ENCODE measurements at places on chromosomes 4 and X.

DNA sequence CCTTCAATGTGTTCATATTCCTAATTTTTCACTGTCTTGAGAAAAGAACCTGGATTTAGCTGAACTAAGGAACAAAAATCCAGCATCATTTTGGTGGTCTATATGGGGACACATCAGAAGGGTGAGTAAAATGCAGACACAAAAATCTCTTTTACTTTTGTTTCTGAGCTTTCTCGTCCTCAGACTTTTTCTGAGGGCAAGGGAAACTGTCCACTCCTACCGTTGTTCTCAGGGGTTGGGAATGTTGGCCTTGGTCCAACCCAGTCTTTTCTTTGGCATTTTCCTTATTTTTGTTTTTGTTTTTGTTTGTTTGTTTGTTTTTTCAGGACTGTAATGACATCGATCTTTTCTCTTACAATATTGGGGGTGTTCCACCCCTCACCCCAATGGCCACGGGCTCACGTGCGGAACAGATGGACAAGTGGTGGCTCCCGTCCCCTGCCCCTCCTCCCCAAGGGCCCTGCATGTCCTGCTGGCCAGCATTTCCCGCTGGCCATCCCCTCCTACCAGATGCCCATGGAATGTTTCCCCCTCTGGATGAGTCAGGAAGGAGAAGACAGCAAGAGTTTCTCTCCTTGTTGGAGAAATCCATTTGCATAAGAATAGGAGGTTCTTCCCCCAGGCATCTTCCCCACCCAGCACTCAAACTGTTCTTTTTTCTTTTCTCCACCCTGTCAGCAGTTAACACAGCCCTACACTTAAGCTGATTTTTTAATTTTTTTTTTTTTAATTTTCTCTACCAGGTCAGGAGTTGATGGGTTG, 305.4 kb upstream of the NDST4 start:
- DNase-seq, result no peak

- no peak for DNase-seq
These were observed 10.7 kb upstream of the FNIP2 start for GRCh38 chr4:158758142-158758541.

DNA sequence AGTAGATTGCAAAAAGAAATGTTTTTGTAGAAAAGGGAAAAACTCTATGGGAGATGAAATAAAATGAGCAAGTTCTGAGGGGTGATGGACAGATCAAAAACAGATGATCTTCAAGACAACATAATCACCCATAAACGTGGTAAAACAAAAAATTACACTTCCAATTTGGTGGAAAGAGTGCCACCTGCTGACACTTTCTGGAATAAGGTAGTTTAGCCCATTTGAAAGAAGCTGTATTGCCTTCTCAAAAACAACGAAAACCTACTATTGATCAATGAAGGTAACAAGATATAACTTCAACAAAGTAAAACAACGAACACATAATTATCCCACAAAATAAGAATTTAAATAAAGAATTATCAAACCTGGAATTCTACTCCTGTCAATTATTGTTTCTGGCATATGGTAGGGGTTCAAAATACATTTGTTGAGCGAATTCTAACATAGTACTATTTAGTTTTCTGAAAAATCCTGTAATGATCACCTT, 2.5 kb downstream of the COQ2 start:
- DNase-seq, result peak; percentile 29

DNA sequence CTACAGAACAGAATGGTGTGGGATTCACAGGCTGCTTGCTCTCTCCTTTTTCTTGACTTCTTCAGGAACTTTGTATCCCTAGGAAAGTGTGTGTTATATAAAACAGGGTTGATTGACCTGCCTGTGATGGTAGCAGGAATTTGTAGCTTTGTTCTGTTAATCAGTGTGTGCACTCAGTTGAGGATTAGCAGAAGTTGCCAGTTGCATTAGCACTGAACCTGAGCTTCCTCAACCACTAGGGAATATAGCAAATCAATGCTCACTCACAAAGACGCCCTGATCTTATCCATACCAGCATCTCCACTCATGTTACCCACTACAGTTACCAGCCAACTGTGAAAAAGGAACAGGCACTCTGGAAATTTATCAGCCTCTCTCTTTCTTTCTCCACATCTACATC, 319.1 kb upstream of the EMCN start:
- no peak for DNase-seq

DNA sequence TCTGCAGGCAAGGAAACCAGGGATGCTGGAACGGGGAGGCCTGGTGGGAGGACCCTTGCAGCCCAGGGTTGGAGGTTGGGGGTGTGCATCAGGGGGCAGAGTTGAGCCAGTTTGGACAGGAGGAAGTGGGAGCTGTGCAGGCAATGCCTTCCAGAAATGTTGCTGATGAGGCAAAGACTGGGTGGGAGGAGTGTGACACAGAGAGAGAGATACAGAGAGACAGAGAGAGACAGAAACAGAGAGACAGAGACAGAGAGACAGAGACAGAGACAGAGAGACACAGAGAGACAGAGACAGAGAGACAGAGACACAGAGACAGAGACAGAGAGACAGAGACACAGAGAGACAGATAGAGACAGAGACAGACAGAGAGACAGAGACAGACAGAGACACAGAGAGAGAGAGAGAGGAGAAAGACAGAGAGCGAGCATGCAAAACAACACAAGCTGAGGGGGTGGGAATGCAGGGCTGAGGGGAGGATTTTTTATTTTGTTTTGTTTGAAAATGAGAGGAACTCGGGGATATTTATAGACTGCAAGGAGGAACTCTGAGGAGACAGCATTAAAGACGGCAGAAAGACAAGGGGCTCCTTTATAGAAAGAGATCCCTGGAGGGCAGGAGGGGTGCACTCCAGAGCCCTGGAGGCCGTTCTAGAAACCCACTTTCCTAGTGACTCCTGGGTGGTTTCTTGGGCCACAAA, 1.9 kb upstream of the HAUS3 start:
- DNase-seq, result no peak

DNA sequence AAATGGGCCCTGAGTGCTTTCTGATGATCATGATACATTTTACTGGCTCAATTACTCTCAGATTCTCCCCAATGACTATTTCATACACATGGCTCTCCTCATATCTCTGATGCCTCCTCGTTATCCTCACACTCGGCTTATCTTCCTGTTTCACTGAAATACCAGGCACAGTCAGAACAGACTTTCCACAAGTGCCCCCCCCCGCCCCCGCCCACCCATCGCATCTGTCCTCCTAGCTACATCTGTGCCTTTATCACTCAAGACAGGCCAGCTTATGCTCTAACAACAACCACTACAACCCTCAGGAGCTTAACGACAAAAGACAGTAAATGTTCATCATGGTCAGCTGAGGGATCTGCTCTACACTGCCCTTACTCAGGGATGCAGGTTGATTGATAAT, 610.6 kb upstream of the DIPK2B start:
- no peak for DNase-seq

DNA sequence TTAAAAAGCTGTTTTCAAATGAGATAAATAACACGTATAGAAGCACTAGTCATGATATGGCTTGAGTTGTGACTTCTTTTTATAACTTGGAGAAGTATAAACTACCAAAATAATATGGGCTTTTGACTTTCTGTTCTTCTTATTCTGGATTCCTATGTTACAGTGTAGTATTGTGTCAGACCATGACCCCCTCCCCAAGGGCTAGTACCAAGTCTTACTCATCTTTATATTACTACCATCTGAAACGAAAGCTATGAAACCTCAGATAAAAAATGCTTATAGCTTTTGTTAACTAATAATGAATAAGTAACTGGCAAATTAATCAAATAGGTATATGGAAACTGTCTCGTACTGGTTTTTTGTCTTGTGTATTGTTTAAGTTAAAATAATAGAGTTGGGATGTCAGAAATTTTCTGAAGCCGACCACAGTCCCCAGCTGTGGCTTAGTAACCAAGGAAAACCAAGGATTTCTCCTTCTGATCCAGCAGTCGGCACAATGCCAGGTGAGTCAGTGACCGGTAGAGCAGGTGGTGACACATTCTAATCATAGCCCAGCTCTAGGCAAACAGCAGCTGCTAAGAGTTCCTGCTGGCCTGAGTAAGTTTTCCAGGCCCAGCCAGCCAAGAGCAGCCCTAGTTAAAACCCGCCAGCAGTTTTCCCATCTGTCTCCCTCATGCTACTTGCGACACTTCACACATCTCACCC, 163.3 kb upstream of the PRDX4 start:
- DNase-seq, result no peak

DNA sequence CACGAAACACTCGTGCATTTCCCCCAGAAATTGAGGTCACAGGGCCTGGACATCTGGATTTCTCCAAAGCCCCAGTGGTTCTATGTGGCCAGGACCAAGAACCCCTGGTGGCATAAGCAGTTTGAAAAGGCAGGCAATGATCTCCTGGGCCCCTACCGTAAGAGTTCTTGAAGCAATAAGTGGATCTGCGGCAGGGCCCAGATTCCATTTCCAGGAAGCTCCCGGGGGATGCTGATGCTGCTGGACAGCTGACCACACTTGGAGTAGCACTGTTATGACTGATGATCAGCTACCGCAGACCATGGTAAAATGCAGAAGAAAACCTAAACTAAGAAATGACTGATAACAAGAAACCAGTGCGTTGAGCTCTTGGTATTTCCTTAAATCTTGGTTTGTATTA, 27.8 kb downstream of the SMS start:
- DNase-seq, result no peak

DNA sequence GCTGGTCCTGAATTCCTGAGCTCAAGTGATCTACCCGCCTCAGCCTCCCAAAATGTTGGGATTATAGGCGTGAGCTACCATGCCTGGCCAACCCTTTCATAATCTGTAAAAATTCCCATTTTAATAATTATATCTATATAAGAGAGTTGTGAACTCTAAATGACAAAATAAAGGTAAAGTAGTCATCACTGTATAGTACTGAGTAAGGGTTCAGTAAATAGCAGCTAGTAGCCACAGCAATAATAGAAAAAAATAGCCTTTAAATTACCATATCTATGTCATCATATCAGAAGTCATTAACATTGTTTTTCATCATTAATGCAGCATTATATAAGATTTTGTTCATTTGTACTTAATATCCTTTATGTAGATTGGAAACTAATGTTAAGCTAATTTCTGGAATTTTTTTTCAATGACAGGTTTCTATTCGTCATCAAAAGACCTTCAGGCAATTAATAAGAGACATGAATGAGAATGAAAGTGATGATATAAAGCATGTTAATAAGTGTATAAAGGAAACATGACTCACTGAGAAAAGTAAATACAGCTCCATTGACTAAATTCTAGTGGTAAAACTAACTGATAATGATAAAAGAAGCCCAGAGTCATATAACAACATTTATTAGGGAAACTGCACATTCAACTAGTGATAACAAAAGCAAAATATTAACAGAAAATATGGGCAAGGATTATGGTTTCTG, 85.9 kb upstream of the UGT8 start:
- no peak for DNase-seq

- DNase-seq, result no peak
These were observed 10.1 kb downstream of the NKX1-1 start for GRCh38 chr4:1395941-1396805.

- DNase-seq, result no peak
These were observed 459.2 kb upstream of the GALNT7 start for GRCh38 chr4:172709376-172709775.

- DNase-seq, result no peak
These were observed 457.1 kb downstream of the SPRY1 start for GRCh38 chr4:123853651-123854050.

DNA sequence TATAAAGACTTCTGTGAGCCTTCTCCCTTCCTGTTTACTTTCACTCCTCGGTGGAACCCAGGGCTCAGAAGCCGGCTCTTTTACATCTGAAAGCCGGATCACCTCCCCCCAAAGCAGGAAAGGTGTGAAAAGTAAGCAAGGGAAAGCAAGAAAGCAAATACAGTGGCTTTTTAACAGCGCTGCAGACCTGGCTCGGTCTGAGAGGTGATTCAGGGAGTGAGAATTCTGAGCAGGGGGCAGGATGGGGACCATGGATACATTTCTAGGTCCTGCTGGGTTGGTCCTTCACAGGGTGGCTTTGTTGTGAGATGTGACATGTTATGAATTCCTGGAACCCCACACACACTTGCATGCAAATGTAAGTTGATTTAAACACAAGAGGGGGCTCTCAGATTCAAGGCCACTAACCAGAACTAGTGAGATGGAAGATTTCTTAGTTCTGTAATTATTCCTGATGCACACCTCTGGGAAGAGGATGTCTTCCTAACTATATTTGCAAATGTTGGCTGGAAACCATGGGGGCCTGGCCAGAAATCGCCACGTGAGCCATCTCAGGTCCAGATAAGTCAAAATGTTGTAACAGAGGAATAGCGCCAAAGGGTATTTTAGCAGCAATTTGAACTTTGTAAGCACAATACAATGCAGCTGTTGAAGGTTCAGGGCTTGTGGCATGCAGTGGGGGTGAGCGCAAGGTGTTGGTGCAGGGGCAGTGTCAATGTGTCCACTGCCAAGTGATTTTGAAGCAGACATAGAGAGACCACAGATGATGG, 670.1 kb upstream of the LCORL start:
- DNase-seq, result no peak

GRCh38 chr4:64814616-64815015, 405.4 kb upstream of the TECRL start:
- DNase-seq, result no peak

DNA sequence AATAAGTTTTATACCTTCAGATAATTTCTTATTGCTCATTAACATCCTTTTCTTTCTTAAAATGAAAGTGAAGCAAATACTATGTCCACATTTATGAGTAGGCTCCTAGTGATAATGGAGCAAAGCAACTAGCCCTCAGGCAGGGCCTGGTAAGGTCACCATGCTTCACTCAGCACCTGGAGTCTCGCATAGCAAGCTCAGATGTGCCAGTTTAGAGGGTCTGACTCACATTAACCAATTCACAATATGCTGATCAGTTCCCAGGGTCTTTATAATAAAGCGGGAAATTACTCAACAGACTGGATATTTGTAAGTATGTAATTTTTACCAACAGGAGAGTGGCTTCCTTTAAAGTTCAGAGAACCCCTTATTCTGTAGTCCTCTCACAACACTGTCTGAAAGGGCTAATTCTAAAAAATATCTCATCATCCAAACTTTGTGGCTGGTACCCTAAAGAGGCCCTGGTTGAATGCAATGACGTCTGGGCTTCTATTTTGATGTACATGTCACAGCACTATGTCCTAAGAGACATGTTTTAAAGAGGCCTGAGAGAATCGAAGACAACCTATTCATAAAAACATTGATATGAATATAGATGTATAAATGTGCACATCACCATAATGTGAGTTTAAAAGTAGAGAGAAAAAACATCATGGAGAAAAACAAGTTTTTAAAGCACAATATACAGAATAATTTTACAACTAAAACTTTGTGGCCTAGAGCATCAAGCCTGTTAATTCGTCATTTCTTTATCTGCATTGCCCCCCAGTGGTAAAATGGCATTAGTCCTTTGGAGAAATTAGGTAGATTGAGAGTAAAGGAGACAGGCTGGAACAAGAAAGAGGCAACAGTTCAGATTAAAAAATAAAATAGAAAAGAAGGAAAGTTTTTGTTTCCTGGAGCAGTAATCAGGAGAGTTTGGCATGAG, 44.3 kb downstream of the IL21 start:
- no peak for DNase-seq

- no peak for DNase-seq
These were observed 152.2 kb downstream of the REPS2 start for GRCh38 chrX:17098516-17099247.

Measured in stimulated activated CD4-positive, alpha-beta T cell treated with anti-CD3 and anti-CD28 coated beads, TNF-alpha, amount 100 ng/mL, for 24 hours (primary cell).